Activated T-cell treated with anti-CD3 and anti-CD28 coated beads for 1 hour (primary cell): ENCODE measurements at places on chromosomes 5 and 9.

GRCh38 chr9:1179366-1179765 lies 129.2 kb downstream of the DMRT2 start:
- DNase-seq: no peak

DNA sequence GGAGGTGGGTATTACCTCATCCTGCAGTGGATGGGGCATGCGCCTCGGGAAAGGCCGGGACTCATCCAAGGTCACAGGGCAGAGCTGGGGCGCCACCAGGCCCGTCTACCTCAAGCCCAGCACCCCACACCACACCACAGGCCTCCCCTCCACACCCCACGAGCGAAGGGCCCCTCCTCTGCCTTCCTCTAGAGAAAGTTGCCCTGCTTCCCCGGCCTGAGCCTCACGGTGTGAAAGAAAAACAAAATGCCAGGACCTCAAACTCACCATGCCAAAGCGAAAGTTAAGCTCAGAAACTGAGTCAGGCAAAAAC lies 161.1 kb downstream of the COL23A1 start:
- no peak for DNase-seq

DNA sequence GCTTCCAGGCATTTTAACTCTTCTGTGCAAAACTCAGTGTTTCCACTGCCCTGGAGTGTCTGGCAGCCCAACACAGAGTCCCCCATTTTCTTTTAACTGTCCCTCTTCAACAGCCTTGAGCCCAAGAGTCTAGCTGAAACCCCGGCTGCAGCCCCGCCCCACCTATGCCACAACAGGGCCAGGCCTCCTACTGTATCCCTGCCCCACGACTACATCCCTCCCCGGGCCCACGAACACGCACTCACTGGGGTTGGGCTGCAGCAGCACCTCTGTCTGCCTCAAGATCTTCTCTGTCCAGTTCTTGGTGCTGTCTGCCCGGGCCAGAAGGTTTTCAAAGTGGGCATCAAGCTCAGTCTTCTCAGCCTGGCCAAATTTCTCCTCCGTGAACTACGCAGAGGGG lies 6.1 kb downstream of the SH3GLB2 start:
- no peak for DNase-seq

GRCh38 chr9:124126648-124127646 lies 115.4 kb downstream of the LHX2 start:
- DNase-seq: peak; percentile 74

- no peak for DNase-seq
These were observed 103.9 kb upstream of the ICE1 start for GRCh38 chr5:5318426-5319190.
